ENCODE measurements at places on chromosomes 11 and 22. TPM values are rescaled to one million over a fixed set of nuclear protein-coding genes. Genes with fewer than 3 reads are reported as not detected.

The ST13 gene
- 113 TPM for total RNA-seq

The OR10D3 gene
- not detected for total RNA-seq

The GRIA4 gene
- total RNA-seq, result 0.34 TPM

The MUC5AC gene
- not detected for total RNA-seq

The OR52E8 gene
- total RNA-seq, result not detected

The PPP1R14B gene
- 361 TPM for total RNA-seq

The FLRT1 gene
- total RNA-seq, result under 0.01 TPM

The OR2AG2 gene
- total RNA-seq, result under 0.01 TPM

The SCO2 gene
- total RNA-seq, result 1.8 TPM

The PATE4 gene
- total RNA-seq, result not detected

Data from bronchus fibroblast of lung (primary cell).